Posterior cingulate gyrus (tissue), 11 donors: ENCODE measurements at places on chromosomes 12 and 14.

DNA sequence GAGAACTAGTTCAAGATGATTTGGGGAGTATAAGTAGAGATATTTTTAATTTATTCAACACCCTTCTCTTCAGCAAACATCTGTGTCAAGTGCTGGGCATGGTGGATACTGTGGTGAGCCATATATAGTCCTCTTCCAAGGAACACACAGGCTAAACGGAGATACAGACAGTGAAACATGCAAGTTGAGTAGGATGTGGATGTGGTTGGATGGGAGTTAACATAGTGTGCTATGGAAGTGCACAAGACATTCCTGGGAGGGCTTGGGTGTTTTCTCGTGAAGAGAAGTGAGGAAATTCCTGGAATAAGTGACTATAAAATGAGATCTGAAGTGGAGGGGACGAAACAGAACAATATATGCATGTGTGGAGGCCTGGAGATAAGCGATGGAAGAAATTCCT is 181.1 kb upstream of the NPAS3 start:
- no peak for DNase-seq

GRCh38 chr12:107519906-107520859 is 165.4 kb upstream of the PWP1 start:
- DNase-seq = no peak

DNA sequence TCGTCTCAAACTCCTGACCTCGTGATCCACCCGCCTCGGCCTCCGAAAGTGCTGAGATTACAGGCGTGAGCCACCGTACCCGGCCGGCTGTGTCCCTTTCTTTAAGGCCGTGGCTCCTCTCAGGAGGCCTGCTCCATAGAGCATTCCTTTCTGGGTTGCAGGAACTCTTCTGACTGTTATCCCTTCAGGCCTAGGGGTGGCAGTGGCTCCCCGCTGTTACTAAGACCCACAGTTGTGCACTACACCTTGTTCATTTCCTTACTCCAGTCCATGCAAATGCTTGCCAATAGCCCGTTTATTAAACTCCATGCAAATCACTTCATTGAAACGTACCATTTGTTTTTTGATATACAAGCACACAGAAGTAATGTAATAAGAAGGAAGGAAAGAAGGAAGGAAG is 234.7 kb downstream of the BCAT1 start:
- DNase-seq = no peak

GRCh38 chr12:63899396-63899795 is 54.9 kb downstream of the SRGAP1 start:
- DNase-seq = no peak

DNA sequence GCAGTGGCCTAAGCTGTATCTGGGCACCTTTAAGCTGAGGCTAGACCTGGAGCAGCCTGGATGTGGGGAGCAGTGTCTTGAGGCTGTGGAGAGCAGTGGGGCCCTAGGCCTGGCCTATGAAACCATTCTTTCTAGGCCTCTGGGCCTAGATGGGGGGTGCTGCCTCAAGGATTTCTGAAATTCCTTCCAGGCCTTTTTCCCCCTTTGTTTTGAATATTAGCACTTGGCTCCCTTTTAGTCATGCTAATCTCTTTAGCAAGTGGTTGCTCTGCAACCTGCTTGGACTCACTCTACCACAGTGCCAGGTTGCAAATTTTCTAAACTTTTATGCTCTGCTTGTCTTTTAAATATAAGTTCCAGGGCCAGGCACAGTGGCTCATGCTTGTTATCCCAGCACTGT is 41.6 kb upstream of the RFX4 start:
- DNase-seq = no peak

GRCh38 chr12:1384910-1385309 is 209.5 kb downstream of the FBXL14 start:
- DNase-seq = no peak

DNA sequence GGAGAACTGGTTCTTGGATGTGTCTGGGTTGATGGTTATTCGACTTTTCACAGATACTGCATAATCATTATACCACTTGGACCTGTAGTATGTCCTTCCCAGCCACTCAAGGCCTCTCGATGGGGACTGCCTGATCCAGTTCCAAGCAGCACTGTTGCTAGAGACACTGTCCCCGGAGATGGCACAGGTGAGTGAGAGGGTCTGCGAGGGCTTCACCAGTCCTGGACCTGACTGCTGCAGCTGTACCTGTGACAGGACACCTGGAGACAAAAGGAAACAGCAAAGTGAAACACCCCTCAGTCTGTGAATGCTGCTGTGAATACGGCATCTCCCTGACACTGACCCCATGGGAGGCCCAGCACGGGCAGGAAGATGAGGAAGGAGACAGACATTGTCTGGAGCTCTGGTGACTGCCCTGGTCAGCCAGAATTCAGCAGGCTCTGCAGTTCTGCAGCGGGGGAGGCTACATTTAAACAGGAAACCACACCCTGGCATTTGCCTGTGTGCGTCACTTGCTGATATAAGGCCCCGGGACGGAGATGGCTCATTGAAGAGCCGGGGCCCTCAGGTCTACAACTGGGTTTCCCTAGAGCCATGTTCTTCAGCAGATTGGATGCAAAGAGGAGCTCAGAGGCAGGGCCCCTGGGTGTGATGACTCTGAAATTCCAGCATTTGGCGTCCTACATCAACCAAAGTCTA is 413.6 kb downstream of the TMEM121 start:
- DNase-seq = no peak

- no peak for DNase-seq
These were observed 16.6 kb downstream of the GLRX5 start for GRCh38 chr14:95551435-95551834.
